B cell (primary cell): ENCODE measurements at places on chromosomes 1 and 21.

GRCh38 chr1:197954718-197955418, 37.7 kb downstream of the LHX9 start:
- DNase-seq, result no peak

- no peak for DNase-seq
These were observed 124.5 kb downstream of the IGSF21 start for GRCh38 chr1:18232052-18232451.

DNA sequence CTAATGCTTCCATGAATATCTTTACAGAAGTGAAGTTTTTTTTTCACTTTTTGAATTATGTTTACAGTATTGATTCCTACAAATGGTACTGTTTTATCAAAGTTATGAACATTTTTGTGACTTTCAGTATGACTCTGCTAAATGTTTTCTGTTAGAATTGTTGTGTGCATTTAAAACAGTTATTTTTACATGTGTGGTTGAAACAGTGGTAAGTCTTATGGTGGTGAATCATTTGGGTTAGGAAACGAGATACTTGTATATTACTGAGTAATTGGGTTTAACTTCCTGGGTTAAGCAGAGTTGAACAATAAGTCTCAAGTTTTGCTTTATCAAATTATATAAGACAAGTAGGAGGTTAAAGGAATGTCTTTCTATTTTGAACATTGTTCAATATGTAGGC, 66.8 kb downstream of the VPS13D start:
- DNase-seq, result no peak

- no peak for DNase-seq
These were observed 597.6 kb upstream of the PRMT6 start for GRCh38 chr1:106458866-106459265.

- no peak for DNase-seq
These were observed 64.3 kb downstream of the HMCN1 start for GRCh38 chr1:185798505-185798904.
